ENCODE measurements at places on chromosomes 13 and 19.
A peak's percentile ranks its signal among the peaks of the same experiment; 100 is the strongest.

GRCh38 chr13:36764957-36765356, 54.1 kb upstream of the RFXAP start:
- DNase-seq, result no peak

DNA sequence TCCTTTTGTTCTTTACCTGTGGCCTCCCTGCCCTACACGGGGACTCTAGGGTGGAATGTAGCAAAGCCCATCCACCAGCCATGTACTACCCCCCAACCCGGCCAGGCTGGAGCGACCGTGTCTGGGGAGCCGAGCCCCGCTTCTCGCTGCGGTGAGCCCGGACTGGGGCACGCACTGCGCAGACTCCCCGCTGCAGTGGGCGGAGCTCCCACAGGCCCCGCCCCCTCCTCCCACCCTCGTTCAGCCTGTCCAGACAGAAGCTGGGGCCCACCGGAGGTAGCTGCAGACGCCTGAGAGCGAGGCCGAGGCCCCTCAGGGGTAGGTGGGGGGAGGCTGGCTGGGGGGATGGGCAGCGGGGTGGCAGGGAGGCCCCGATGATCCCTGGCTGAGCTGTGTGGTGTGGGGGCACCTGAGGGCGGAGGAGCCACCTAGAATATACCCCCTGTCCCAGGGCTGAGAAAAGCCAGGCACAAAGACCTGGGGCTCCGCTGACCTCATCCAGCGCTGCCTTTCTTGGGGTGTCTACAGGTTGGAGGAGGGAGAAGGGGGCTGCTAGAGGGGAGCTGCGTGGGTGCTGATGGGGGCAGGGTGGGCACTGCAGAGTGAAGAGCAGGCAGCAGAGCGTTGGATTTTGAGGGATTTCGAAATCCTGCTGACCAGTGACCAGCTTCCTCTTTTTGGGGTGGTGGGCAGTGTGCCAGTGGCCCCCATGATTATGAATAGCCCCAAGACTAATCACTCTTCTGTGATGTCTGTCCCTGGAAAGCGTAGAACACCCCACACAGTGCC, 17.3 kb downstream of the PLD3 start:
- DNase-seq, result peak; percentile 39

DNA sequence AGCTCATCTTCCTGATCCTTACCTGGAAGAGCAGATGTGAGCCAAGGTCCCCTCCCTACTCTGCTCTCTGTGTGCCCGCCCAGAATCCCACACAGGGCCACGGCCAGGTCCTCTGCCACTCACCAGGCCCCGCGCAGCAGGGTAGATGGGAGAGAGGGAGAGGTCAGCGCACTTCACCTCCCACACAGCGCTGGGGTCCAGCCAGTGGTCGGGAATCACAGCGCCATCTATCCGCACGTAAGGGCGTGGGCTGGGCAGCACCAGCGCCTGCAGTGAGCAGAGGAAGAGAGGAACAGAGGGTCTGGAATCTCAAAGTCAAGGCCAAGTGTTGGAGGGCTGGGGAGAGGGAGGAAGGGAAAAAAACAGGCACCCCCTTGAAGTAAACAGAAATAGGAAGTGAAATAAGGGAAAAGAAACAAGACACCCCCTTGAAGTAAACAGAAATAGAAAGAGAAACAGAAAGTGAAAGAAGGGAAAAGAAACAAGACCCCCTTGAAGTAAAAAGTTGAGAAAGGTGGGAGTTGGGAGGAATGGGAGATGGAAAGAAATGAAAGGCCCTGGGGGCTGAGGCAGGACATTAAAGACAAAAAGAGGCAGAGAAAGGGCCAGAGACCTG, 7.0 kb upstream of the PLA2G4C start:
- DNase-seq, result no peak

DNA sequence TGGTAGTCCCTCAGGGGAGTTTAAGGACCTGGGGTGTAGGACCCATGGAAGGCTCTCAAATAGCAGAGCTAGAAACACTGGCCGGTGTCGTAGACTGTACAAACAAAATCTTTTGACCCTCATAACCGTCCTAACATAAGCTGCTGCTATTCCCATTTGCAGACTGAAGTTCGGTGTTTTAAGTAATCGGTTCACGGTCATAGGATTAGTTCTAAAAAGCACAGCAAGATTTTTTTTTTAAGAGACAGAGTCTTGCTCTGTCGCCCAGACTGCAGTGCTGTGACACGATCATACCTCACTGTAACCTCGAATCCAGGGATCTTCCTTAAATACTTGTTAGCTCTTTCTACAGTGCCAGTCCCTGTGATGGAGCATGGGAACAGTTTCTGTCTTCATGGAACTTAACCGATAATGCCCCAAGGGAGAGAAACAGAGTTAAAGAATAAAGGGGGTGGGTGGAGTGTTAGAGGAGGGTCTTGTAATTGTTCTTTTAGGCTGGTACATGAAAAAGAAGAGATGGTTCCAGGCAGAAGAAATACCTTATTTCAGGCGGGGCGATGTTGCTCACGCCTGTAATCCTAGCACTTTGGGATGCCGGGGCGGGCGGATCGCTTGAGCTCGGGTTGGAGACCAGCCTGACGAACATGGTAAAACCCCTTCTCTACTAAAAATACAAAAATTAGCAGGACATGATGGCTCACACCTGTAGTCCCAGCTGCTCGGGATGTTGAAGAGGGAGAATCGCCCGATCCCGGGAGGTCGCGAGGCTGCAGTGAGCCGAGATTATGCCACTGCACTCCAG, 475 bp upstream of the ZC3H4 start:
- no peak for DNase-seq

GRCh38 chr19:31592456-31592855, 243.2 kb upstream of the TSHZ3 start:
- no peak for DNase-seq
